ENCODE measurements at places on chromosomes 3 and 15. TPM values are rescaled to one million over a fixed set of nuclear protein-coding genes. Genes with fewer than 3 reads are reported as not detected.

DNA sequence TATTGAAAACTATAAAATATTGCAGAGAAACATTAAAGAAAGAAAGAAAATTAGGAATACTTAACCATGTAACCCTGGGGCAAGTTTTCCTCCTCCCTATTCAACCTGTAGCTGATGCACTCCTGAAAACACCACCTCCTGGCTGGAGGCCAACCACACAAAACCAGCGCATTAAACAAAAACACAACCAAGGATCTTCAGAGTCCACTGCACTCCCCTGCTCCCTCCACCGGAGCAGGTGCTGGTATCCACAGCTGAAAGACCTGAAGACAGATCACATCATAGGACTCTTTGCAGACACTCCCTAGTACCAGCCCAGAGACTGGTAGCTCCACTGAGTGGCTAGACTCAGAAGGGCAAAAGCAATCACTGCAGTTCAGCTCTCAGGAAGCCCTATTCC lies 13.6 kb upstream of the ADAMTS17 start:
- DNase-seq: no peak

- no peak for DNase-seq
Measured at GRCh38 chr3:74591946-74592345, 22.5 kb downstream of the CNTN3 start.

DNA sequence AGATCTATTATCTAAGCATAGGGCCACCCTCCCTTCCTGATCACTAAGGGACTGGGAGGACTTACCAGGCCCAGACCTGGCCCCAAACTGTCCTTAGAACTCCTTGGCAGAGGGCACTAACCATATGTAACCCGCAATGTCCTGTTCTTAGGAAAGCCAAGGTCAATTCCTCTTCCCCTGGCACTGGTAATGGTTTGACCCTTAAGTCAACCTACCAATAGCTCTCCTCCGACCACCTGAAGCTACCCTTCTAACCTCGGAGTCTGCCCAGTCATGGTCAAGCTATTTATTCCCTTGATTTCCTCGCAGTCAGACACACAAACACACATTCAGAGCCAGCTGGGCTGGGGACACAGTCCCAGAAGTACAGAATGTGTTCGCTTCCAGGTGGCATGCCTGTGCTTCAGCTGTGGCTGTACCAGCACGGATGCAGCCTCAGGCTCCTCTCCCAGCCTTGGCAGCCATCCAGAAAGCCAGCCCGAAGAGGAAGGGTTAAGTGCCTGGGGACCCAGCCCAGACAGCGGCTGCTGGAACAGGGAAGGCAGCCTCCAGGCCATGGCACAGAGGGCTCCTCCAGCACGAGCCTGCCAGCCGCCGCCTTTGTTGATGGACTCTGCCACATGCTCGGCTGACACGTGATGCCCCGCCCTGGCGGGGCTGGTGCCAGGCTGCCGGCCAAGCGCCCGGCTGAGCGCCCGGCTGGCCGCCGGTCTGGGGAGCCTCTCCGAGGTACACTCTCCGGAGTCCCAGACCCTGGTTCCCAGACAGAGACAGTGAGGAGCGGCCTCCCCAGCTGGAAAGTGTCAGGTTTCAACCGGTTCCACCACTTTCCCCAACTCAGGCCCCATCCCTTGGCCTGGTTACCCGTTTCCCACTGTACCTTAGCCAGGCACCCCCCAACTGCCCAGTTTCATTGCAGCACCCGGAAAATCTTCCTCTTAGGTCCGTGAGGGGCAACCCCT lies 5.5 kb downstream of the BMF start:
- no peak for DNase-seq

Gene NEK11
- 4.0 TPM for polyA plus RNA-seq

Gene PRICKLE2
- 14.7 TPM for polyA plus RNA-seq

Measured in AG04450 (cell line).